ENCODE measurements at places on chromosomes 4 and X. TPM values are rescaled to one million over a fixed set of nuclear protein-coding genes. Genes with fewer than 3 reads are reported as not detected.

- no peak for DNase-seq
Measured at GRCh38 chr4:169272265-169272886, 1.6 kb upstream of the SH3RF1 start.

GRCh38 chr4:2913168-2913567 is 50.0 kb downstream of the NOP14 start:
- no peak for DNase-seq

NAA11 gene
- not detected for total RNA-seq

- DNase-seq: peak; percentile 82
Measured at GRCh38 chr4:186765138-186765537, 41.5 kb upstream of the FAT1 start.

- DNase-seq: peak; percentile 85
Measured at GRCh38 chr4:89661173-89661899, 175.6 kb downstream of the SNCA start.

DNA sequence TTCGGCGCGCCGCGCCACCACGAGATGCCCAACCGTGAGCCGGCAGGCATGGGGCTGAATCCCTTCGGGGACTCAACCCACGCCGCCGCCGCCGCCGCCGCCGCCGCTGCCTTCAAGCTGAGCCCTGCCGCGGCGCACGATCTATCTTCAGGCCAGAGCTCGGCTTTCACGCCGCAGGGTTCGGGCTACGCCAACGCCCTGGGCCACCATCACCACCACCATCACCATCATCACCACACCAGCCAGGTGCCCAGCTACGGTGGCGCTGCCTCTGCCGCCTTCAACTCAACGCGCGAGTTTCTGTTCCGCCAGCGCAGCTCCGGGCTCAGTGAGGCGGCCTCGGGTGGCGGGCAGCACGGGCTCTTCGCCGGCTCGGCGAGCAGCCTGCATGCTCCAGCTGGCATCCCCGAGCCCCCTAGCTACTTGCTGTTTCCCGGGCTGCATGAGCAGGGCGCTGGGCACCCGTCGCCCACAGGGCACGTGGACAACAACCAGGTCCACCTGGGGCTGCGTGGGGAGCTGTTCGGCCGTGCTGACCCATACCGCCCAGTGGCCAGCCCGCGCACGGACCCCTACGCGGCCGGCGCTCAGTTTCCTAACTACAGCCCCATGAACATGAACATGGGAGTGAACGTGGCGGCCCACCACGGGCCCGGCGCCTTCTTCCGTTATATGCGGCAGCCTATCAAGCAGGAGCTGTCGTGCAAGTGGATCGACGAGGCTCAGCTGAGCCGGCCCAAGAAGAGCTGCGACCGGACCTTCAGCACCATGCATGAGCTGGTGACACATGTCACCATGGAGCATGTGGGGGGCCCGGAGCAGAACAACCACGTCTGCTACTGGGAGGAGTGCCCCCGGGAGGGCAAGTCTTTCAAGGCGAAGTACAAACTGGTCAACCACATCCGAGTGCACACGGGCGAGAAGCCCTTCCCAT is 1.1 kb downstream of the ZIC3 start:
- no peak for DNase-seq

PASD1 gene
- total RNA-seq: not detected

DNA sequence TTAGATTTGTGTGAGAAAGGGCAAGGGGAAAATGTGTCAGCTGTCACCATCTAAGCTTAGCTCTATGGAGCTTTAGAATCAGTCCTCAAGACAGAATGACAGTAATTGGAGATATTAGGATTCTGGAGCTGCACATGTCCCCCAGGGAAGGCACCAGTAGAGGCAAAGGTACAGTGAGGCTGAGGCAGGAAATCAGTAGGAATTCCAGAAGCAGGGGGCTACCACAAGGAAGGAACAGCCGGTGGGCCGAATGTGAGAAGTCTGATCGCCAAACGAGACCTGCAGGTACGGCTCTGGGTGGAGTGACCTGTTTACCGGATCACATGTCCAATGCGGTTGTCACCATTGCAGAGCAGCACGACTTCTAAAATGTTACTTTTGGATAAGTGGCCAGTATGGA is 52.6 kb downstream of the RNF150 start:
- DNase-seq: no peak

FGF5 gene
- total RNA-seq: 1.5 TPM

- DNase-seq: peak; percentile 1
Measured at GRCh38 chr4:145099653-145100052, 1.5 kb downstream of the ABCE1 start.

TACR3 gene
- not detected for total RNA-seq

DNA sequence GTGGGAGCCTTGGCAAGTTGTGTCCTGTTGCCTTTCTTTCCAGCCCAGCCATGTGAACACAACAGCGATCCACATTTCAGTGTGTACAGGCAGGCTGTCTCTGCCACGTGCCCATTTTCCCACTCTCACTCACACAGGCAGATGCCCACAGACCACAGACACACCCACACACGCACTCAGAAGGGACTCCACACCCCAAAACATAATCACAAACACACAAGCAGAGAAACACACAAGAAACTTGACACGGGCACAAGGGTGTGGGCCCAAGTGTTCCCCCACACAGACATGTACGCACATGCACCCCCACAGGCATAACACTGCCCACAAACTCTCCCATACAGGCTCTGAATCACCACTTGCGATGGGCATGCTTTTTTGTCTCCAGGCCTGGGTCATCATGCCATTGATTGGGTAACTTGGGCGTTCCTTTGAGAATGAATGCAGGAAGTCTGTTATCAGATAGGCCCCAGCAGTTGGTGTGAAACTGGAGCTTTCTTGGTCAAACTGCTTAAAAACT is 84.3 kb downstream of the NBDY start:
- peak; percentile 81 for DNase-seq

YY2 gene
- total RNA-seq: 4.3 TPM

HGFAC gene
- not detected for total RNA-seq

PIM2 gene
- 0.59 TPM for total RNA-seq

RGS12 gene
- total RNA-seq: 12.4 TPM

- no peak for DNase-seq
Measured at GRCh38 chr4:146098978-146099377, 76.5 kb upstream of the LSM6 start.

DNA sequence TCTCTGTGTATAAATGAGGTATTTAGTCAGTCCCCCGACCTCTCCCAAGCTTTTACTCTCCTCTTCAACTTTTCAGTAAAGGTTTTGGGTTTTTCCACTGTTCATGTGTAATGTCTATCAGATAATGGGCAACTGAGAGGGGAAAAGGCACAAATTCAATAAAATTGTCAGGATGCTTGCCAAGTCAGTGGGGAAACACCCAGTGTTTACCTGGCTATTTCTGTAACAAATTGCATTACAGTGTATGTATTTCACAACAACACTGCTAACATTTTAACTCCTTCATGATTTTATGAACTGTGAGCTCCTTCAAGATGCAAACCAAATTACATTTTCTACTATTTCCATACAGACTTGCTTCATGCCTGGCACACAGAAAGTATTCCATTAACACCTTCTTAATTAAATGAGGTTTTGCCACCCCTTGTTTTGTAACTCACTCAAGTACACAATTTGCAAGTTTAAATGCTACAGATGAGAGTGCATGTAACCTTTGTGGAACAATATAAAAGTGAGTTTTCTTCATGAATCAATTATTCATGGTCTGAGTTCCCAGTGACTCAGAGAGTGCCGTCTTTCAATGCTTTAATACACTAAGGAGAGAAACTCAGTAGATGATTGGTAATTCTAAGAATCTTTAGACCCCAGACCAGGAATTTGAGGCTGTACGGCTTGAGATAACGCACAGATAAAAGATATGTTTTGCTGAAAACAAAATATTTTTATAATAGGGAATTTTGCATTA is 149.8 kb upstream of the TLL1 start:
- no peak for DNase-seq

GRCh38 chrX:128975745-128976144 is 547.5 kb downstream of the SMARCA1 start:
- no peak for DNase-seq

EMD gene
- 73.1 TPM for total RNA-seq

DNA sequence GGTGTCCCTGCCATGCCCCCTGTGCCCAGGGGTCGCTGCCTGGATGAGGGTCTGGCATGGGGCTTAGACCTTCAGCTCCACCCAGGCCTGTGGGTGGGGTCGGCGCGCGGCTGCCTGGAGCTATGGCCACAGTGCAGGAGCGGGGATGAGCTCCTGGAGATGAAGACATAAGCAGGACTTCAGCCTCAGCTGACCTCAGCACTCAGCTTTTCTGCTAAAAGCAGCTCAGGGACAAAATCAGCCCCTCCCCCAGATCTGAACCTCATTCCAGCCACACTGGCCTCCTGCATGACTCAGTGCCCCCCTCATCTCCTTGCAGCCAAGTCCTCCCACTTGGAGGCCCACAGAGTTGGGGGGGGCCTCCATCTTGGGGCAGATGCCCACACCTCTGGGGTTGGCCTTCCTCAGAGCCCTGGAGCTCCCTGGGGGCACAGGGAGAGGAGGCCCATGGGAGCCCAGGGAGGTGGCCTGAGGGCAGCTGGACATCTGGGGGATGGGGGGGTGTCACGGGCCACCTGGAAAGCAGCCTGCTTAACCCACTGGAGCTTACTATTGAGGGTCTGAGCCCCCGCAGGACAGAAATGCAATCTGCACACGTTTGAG is 19.4 kb upstream of the CPLX1 start:
- no peak for DNase-seq

TBX22 gene
- total RNA-seq: not detected

Measured in A172 (cell line).